Neural crest cell (in vitro differentiated cells): ENCODE measurements at places on chromosomes 7 and 10.
A peak's percentile ranks its signal among the peaks of the same experiment; 100 is the strongest.

DNA sequence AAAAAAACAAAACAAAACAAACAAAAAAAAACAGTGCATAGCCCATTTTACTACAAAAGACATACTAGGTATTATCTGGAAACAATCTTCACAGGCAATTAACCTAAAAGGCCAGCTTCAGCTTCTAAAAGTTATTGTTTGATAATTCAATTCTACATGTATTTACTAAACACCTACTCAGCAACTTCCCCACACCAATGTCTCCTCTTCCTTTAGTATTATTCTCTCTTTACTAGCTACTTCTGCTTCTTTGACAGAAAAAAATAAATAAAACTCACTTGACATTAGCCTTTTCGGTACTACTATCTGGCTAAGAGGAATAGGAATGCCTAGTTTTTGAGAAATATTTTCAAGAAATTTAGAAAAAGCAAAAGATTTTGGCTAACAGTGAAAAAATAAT, 2.8 kb downstream of the TM9SF3 start:
- no peak for DNase-seq

DNA sequence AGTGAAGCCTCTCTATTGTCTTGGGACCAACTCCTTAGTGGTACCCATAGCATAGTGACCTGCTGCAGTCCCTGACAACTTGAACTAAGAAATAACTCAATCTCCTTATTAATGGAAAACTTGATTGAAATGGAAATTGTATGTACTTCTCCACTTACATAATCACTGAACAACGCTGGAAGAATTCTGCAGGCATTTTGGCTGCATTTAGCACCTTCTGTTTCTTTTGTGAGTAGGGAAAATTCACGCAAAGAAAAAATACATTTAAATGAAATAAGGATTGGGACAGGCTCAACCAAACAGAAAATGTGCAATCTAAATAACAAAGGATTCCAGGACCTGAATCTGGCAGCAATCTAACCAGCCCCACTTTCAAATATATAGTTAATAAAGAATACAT, 126.9 kb upstream of the GHITM start:
- DNase-seq, result no peak

- DNase-seq, result no peak
These were observed 78.7 kb upstream of the CXCL12 start for GRCh38 chr10:44463511-44464121.

DNA sequence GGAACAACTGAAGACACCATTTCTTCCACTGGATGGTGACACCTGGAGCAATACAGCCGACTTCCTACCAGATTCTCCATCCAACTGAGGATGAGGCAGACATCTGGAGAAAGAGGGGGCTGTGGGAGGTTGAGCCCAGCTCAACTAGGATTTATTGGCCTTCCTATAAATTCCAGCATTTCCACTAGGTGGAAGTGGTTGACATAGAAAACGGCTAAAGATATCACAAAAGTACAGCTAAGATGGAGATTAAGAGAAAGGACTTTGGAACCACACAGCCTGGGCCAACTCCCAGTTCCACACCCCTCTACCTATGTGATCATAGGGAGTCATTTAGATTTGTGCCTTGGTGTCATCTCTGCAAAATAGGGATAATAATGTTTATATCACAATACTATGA, 61.3 kb upstream of the CAV2 start:
- no peak for DNase-seq

GRCh38 chr10:120514035-120514620, 57.1 kb downstream of the PLPP4 start:
- DNase-seq, result peak; percentile 71

GRCh38 chr7:121331574-121331973, 2.8 kb downstream of the WNT16 start:
- no peak for DNase-seq

GRCh38 chr10:99431190-99431760, 851 bp upstream of the GOT1 start:
- no peak for DNase-seq

DNA sequence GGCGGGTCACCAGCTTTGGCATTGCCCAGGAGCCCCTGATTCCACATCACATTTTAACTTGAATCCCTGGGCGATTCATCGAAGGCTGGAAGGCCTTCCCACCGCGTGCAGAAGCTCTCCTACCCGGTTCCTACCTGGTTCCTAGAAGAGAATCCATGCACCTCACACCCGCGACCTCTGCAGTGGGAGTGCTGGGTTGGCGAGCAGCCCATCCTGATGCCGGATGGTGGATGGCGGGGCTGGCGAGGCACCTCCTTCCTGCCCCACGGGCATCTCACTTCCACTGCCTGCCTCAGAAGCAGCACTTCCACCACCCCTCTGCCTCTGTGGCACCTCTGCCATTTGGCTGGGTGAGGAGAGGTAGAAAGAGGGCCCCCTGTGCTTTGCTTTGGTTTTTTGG, 32.0 kb downstream of the NUB1 start:
- no peak for DNase-seq

DNA sequence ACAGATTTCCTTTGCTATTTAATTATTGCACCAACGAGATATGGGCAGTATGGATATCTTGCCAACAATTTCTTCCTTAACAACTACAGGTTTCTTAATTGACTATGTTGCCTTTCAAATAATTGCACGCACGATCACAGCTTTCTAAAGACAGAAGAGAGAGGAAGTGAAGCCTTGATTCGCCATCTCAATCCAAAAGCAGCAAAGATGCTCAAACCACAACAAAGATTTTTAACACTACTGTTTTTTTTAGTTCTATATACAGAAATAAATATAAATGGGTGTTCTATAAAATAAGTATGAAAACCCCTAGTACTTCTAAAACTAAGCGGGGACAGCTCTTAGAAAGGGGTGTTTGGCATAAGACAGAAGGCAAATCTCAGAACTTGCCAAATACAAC, 251.3 kb downstream of the SFMBT2 start:
- no peak for DNase-seq

DNA sequence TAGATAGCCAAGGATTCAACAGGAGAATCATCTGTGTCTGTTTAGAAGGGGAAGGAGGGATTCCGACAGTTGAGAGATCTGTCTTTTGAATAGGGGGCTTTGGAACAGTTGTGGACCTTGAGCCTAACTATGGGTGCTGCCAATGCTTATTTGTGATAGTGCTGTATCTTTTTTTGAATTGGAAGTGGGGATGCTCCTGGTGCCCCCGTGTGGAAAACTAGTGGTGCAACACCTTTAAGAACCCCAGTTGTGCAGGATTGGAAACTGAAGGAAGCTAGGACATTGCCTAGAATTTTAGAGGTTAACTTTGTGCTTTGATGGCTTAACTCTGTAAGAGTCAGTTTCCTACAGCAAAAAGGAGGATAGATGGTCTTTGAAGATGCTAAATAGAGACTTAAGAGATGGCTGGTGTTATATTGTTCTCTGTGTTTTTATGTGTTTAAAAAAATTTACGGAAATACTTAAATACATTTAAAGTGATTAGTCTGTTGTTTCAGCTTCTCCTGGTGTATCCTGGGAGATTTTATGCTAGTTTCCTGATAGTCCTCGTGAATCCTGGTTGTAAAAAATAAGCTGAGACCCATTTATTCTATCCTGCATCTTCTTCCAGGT, 69.3 kb downstream of the AP3M1 start:
- peak; percentile 47 for DNase-seq

DNA sequence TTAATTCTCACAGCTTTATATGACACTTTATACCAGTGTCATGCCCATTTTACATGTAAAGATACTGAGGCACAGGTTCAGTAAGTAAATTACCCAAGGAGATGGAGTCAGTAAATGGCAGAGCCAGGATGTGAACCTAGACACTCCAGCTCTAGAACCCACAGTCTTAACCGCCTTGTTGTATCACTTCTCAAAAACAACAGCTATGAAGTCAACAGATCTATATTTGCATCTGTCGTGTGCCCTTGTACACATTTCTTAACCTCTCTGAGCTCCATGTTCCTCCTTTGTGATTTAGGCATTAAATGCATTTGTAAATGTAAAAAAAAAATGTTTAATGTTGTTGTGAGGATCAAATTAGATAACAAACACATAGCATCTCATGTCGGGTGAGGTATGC, 716.2 kb downstream of the SUGCT start:
- no peak for DNase-seq

GRCh38 chr7:109663806-109664205, 1094.1 kb downstream of the DNAJB9 start:
- DNase-seq, result no peak

DNA sequence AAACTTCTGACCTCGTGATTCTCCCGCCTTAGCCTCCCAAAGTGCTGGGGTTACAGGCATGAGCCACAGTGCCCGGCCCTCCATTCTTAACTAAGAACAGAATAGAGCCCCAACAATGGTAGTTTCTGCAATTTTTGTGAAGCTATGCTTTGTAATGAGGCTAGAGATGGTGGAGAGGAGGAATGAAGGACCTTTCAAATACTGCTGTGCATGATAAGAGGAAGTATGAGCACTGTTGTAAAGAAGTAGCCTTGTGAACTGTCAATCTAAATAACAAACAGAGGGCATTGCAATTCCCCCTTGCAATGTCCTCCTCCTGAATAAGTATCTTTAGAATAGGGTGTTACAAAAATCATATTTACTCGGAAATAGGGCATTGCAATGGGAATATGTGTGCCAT, 70.2 kb downstream of the EVX1 start:
- DNase-seq, result no peak

DNA sequence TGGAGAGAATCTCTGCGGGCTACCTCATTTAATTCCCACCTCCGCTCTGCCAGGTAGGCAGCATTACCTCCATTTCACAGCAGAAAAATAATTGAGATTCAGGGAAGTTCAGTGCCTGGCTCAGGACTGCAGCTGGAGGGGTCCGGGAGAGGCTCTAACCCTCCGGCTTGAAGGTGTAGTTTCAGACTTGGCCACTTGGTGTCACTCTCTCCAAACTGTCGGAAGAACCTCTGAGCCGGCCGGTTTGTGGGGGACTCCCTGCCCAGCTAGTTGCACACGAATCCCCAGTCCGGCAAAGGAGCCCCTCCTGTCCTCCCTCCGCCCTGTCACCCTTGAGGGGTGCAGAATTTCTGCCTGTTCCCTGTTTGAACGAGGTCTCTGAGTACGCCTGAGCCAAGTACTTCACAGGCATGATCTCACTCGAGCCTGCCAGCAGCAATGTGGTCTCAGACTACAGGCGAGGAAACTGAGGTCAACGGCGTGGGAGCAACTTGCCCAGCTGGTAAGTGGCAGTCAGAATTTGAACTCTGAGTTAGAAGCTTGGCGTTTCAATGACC, 144.7 kb upstream of the ZNF716 start:
- no peak for DNase-seq

- no peak for DNase-seq
These were observed 41.7 kb downstream of the ZWINT start for GRCh38 chr10:56319386-56319785.

- DNase-seq, result no peak
These were observed 20.2 kb downstream of the ZMIZ2 start for GRCh38 chr7:44768628-44769371.

DNA sequence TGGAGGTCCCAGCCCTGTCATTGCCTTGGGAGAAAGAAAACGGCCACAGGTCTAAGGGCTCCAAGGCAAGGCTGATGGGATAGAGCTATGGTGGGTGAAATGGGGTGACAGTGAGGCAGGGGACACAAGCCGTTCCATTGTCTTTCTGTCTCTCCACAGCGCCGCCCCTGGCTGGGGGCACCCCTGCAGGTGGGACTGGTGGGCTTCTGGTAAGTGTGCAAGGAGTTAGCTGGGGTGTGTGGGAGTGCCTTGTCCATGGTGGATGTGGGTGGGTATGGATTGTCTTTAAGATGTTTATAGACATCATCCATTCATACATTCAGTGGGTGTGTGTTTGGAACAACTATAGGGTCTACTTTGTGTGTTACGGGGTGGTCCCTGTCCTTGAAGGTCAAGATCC, 7.5 kb downstream of the SFXN3 start:
- DNase-seq, result no peak

GRCh38 chr10:20474064-20474463, 423.0 kb downstream of the NEBL start:
- no peak for DNase-seq

- DNase-seq, result no peak
These were observed 22.5 kb downstream of the SYPL1 start for GRCh38 chr7:106089647-106090046.

DNA sequence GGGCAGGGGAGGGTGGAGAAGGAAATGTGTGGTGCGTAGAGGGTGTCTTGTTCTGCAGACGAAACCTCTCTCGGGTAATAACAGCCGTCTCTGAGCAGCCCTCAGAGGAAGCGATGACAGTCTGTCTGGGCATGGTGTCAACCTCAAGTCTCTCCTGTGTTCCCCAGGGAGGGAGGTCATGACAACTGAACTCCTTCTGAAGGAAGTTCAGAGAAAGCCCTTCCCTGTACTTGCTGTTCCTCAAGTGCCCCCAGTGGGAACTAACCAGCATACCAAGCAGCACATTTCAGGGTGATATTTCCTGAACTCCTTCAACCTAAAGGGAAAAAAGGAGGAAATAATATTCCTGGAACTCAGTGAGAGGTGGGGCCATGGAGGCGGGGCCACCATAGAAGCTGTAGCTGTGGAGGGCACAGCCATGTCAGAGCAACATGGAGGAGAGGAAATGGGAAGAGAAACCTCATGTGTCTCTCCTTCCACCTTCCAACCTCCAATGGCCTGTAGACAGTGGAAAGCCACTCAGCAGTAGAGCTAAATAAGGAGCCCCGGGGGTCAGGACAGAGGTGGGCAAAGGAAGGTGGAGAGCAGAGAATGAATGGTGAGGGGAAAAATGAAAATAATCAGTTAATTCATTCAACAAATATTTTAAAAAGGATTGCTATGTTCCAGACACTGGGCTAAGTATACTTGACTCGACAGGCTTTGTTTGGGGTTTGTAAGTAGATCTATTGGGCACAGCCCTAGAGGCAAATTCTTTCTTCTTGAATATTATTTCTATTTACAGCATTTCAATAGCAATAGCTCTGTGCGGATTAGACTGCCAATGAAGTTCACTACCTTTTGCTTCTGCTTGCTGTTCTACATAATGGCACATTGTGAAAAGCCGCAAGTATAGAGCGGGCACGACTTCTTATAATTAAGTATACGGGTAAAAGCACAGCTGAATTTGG, 61.0 kb upstream of the AOAH start:
- DNase-seq, result no peak

- DNase-seq, result no peak
These were observed 1.2 kb upstream of the SDHAF3 start for GRCh38 chr7:97116308-97116707.

- no peak for DNase-seq
These were observed 155.6 kb upstream of the MKI67 start for GRCh38 chr10:128281861-128282260.

- DNase-seq, result peak; percentile 30
These were observed 22.1 kb upstream of the CARD11 start for GRCh38 chr7:3065724-3066143.

- no peak for DNase-seq
These were observed 7.4 kb upstream of the RNF148 start for GRCh38 chr7:122709930-122710646.

- DNase-seq, result no peak
These were observed 162.0 kb upstream of the MAGI2 start for GRCh38 chr7:79615466-79615865.

- no peak for DNase-seq
These were observed 55.7 kb upstream of the JCAD start for GRCh38 chr10:30114881-30115625.
